ENCODE measurements at places on chromosomes 16 and 17.

DNA sequence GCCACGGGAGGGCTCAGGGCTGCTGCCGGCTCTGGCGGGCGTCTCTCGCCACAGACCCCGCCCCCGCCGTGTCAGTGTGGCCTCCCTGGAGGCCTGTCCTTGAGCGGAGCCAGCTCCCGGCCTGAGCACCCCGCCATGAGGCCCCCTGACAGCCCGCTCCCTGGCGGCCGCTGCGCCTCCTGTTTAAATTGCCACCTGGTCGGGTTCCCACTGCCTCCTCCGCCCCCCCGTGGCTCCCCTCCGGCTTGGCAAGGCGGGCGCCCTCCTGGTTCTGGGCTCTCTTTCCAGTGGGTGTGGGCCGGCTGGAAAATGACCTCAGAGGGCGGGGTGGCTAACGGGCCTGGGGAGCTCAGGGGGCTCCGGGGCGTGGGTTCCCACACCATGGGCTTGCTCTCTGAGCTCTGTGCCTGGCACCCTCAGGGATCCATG, 42.1 kb upstream of the SSTR5 start:
- DNase-seq: no peak

- DNase-seq: no peak
These were observed 40.1 kb downstream of the ENGASE start for GRCh38 chr17:79114458-79115301.

DNA sequence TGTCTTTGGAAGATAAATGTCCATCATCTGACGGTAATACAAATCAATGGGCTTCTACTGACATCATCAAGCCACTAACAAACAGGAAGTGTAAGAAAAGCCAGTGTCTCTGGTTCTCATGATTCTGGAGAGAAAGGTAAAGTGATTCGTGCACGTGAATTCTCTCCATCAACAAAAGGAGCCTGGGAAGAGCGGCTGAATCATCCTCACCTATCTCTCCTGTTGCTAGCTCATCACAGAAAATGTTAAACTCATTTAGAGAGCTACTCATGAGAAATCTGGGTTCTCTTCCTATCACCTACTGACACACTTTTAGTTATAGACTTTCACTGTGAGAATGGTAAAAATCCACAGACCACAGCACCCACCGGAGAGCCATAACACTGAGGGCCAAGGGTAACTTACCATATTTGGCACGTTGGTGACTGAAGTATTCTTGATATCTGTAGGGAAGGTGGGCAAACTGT, 70.3 kb downstream of the CREBBP start:
- no peak for DNase-seq

DNA sequence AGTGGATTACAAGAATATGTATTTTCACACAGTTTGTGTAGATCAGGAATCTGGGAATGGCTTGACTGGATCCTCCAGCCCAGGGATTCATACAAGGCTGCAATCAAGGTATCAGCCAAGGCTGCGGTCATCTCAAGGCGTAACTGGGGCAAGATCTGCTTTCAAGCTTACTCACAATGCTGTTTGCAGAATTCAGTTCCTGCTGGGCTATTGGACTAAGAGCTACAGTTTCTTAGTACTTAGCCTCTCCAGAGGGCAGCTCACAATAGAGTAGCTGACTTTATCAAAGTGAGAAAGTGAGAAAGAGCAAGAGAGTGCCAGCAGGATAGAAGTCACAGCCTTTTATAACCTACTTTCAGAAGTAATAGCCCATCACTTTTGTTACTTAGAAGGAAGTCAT, 211.0 kb downstream of the MAP2K6 start:
- DNase-seq: no peak

GRCh38 chr16:77077256-77077922, 113.6 kb upstream of the MON1B start:
- no peak for DNase-seq

- no peak for DNase-seq
These were observed 152.2 kb downstream of the SNX11 start for GRCh38 chr17:48259694-48260291.

DNA sequence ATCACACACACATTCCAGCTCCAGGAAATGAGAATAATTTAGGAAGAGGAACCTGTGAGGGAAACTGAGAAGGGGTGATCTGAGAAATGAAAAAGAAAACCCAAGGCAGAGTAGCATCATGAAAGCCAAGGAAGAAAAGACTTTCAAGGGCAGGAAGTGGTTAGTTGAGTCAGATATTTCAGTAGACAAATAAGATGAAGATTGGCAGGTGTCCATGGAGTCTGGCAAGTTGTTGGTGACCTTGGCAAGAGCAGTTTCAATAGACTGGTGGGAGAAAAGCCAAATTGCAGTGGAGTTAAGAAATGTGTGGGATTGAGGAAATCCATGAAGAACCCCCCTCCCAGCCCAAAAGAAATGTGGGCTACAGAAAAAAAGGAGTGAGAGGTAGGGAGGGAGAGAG, 10.7 kb downstream of the GNAO1 start:
- no peak for DNase-seq

- no peak for DNase-seq
These were observed 14.6 kb downstream of the TOX3 start for GRCh38 chr16:52532384-52532783.

GRCh38 chr17:48123111-48123510, 15.5 kb downstream of the SNX11 start:
- DNase-seq: no peak

- no peak for DNase-seq
These were observed 15.5 kb upstream of the TVP23A start for GRCh38 chr16:10834130-10834529.

GRCh38 chr17:838486-838885, 56.3 kb downstream of the MRM3 start:
- no peak for DNase-seq

- no peak for DNase-seq
These were observed 23.8 kb upstream of the EIF1 start for GRCh38 chr17:41664587-41665565.

- no peak for DNase-seq
These were observed 458.6 kb upstream of the ASIC2 start for GRCh38 chr17:33751702-33752065.

DNA sequence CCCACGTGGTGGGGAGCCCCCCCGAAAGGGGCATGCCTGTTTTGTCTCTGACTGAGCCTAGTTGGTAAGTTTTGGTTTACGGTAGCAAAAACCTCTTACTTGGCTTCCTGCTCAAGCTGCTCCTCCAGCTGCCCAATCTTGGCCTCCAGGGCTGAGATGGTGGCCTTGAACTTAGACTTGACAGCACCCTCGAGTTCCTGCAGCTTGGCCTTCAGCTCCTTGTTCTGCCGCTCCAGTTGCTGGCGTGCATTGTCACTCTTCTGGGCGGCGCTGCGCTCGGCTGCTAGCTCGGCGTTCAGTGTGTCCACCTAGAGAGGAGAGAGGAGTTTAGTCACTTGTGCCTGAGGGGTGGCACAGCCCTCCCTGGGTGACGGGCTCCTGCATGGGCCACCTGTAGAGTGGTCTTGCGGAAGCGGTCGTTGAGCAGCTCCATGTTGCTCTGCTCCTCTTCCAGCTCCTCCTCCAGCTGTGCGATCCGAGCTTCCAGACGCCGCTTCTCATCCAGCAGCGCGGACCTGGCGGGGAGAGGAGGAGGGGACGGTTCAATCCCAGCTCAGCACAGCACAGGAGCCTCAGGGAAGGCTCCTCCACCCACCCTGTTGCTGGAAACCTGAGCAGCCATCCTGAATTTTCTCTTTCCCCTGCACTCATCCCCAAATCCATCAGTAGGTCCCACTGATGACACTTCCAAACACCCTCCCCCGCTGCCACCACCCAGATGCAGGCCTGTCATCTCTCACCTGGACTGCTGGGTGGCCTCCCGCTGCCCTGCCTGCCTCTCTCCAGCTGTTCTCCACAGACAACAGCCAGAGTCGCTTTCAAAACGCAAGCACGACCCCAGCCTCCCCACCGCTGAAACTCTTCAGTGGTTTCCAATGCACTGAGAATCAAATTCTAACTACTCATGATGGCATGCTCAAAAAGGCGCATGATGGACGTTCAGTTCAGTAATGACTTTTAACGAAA, 44.6 kb downstream of the NDEL1 start:
- DNase-seq: no peak

DNA sequence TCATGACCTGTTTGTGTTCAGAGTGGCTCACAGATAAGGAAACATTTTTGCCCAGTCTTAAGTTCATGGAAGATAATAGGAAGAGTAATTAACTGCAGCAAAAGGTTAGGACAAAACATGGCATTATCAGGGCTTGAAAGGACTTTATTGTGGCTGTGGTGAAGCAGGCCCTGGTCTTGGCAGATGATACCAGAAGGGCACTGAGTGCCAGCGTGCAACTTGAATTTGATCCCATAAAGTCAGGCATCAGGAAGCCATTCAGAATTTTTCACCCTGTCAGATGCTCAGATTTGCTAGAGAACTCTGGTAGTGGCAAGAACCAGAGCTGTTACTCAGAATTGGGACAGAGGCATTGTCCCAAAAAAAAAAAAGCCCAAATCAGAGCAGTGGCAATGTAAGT, 11.2 kb upstream of the COG7 start:
- no peak for DNase-seq

- DNase-seq: no peak
These were observed at the start of gene GP2 for GRCh38 chr16:20327444-20328041. Gene GP2 (minus strand): TSS chr16:20327513. CDS start chr16:20326431, 1,082 bp downstream.

GRCh38 chr17:31392002-31392855, 754 bp downstream of the RAB11FIP4 start:
- DNase-seq: no peak

GRCh38 chr17:45396496-45397205, 36.0 kb downstream of the ARHGAP27 start:
- DNase-seq: no peak

GRCh38 chr17:80260791-80261158, at the start of gene RNF213:
Gene RNF213 (plus strand): TSS chr17:80260852. CDS start chr17:80263682, 2,830 bp downstream.
- DNase-seq: no peak

DNA sequence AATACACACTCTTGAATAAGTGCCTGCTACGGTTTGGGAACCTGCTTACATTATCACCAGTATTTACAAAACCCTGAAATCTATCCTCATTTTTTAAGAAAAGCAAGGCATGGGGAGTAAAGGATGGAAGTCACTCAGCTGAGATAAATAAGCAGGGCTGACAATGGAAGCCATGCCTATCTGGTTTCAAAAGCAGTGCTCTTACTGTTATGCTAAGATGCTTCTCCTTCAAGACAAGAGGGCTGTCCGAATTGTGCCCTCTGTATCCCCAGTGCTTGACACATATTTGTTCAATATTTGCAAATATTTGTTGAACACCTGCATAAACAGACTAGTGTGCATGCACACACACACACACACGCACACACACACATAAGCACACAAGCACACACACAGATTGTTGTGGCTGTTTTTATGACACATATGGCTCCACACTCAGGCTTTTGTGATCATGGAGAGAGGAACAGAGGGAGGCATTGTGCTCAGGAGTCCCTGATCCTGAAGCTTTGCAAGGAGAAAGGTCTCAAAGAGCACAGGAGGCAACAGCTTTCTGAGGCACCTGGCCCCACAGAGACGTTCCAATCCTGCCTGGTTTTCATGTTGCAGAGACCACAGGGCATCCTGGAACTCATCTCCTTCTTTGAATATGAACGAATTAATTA, 401.6 kb upstream of the CDH11 start:
- no peak for DNase-seq

- DNase-seq: no peak
These were observed 29.9 kb upstream of the CHMP6 start for GRCh38 chr17:80961541-80962330.

DNA sequence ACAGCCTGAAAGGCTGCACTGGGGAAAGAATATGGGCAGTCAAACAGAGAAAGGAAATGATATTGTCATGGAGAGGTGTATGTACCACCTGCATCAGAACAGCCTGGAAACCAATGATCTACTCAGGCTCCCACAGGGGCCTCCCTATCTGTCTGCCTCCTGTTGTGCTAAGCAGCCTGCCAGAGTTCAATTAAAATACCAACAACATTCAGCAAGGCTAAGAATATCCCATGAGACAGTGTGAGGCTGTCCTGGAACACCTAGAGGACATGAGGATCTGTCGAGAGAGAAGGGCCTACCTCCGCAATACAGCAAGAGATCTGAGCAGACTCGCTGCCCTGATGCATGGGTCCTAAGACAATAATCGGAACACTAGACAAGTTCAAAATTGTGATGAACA, 8.4 kb downstream of the FXR2 start:
- no peak for DNase-seq

DNA sequence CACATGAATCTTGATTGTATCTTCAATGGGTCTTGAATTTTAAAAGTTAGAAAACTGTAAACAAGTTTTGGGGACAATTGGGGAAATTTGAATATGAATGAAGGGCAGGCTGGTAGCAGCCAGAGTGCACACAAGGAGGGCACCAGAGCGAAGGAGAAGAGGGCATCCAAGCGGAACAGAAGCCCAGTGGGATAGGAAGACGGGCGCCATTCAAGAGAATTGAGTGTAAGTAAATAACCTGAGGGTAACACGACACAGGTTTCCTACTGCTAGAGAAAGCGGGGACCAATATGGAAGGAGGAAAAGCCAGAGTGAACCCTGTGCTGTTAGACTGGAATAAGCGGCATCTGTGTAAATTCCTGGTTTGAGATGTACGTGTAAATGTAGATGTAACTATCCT, 115.1 kb upstream of the CCL2 start:
- DNase-seq: no peak

DNA sequence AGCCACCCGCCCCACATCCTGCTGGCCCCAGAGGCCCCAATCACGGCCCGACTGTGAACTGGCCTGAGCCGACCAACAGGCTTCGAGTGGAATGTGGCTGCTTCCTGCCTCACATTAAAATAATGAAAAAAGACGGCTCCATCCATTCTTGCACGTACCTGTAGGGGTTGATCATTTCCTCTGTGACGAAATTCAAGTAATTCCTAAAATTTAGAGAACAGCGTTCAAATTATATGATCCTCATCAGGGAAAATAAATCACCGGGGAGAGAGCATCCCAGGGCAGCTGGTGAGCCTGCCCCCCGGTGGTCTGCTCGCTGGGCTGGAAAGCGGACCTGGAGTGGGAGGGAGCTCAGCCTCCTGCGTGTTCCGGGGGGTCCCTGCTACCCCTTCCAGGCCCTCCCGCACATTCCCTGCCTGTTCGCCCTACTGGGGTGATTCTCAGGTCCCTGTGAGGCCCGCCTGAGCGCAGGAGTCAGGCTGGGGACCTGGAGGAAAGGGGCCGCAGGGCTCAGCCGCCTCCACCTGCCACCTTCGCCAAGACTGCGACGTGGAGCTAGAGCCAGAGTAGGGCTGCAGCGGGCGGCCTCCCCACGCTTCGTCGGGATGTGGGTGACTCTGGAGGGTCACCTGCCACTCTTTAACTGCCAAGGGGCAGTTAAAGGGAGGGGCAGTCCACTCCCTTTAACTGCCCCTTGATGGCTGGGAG, 28.9 kb downstream of the SLC7A5 start:
- DNase-seq: no peak

- no peak for DNase-seq
These were observed 617 bp downstream of the ARMC7 start for GRCh38 chr17:75110234-75110937.
